RKO (cell line): ENCODE measurements at places on chromosomes 5 and 9.

DNA sequence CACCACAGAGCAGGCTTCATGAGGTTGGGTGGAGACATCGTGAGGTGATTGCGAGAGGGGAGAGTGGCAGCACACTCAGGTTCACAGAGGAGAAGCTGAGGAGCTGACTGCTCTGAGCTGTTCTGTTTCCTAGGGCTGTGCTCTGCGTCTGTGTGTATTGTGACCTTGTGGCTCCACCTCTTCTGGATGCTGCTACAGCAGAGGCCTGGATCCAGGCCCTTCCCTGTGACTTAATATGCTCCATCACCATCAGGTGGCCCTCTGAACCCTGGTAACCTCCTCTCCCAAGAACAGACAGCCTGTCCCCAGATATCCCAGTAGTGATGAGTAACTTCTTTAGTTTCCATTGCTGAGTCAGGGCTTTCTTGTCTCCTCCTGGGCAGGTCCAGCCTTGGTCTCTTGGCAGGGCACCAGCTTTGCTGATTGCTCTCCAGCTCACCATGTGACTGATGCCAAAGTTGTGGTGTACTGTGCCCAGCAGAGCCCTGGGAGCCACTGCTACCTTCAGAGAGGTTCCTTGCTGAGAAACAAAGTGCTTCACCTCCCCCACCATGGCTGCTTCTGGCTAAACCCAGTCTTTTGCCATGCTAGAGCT lies 212.8 kb upstream of the CHD1 start:
- DNase-seq, result peak; percentile 37

DNA sequence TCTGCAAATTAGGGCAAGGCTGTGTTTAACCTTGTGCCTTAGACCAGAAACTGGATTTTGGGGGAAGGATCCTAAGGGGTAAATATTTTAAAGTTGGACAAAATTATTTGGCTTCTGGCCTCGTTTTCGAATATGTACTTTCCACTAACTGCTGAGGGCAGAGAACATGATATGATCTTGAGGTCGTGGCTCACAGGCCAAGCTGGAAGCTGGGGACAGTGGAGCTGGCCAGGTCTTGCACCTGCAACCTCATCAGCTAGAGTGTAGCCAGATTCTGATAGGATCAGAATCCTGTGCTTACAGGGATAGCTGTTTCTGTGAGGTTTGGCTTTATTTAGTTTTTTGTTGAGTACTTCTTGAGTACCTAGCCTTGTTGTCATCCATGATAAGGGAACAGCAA lies 24.9 kb downstream of the MAN2A1 start:
- no peak for DNase-seq

DNA sequence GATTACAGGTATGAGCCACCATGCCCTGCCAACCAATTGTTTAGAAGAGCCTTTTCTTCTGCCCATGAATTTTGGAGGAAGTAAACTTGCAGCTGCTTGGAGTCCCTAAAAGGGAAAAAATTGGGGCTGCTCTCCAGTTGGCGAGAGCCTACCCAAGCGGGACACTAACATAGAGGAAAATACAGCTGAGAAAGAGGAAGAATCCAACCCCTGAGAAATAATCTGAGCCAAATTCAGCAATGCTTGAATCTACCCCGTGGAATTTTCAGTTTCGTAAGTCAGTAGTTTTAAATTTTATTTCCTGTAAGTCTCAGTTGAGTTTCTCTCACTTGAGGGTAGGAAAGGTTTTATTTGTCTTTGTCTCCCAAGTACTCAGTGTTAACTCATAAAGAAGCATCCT lies 30.4 kb upstream of the UBTD2 start:
- no peak for DNase-seq

GRCh38 chr5:172545291-172545801 lies 91.0 kb upstream of the SH3PXD2B start:
- no peak for DNase-seq

DNA sequence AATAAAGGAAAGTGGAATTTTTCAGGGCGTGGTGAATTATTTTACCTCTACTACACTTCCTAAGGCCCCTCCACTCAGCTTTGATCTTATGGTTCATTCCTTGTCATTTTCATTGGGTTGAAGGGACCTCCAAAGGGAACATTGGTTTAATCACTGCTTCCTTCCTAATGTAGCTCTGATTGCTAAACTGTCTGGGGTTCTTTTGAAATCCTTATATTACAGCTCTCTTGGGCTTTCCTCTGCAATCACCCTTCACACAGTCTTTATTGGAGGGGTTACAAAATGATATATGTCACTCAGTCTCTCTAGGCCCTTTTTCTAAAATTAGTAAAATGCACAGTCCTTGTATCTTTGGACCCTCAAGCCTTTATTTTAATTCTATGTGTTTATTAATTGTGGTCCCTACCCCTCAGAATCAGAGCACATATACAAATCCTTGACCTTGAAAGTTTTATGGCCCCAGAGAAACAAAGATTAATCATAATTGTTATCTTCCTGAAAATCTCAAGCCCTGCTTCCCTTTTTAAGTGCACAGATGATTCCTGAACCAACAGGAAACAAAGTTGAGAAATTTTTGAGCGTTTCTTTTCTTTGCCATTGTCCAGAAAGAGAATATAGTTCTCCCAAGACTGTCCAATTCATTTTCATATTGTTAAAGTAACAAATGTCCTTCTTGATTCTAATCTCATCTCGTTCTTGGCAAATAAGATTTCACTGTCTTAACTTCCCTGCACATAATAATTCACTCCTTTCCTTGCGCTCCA lies 330.0 kb downstream of the ARRDC3 start:
- DNase-seq, result no peak

DNA sequence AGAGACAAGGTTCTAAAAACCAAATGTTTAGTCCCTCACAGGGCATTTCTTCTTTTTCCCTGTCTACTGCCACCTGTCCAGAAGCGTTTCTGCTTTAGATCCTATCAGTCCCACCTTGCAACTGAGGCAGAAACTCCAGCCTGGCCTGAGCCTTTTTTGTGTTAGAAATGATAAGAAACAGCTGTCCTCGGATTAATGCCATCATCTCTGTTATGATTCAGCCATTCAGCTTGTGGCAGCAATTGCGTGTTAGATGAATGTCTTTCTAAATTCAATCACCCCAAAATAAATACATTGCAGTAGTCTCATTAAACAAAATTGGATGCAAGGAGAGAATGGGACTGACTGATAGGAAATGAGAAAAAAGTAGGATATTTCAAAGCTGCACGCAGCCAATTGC lies 28.3 kb upstream of the FRMPD1 start:
- no peak for DNase-seq

- DNase-seq, result no peak
These were observed 8.8 kb upstream of the CEP72 start for GRCh38 chr5:603081-603998.

DNA sequence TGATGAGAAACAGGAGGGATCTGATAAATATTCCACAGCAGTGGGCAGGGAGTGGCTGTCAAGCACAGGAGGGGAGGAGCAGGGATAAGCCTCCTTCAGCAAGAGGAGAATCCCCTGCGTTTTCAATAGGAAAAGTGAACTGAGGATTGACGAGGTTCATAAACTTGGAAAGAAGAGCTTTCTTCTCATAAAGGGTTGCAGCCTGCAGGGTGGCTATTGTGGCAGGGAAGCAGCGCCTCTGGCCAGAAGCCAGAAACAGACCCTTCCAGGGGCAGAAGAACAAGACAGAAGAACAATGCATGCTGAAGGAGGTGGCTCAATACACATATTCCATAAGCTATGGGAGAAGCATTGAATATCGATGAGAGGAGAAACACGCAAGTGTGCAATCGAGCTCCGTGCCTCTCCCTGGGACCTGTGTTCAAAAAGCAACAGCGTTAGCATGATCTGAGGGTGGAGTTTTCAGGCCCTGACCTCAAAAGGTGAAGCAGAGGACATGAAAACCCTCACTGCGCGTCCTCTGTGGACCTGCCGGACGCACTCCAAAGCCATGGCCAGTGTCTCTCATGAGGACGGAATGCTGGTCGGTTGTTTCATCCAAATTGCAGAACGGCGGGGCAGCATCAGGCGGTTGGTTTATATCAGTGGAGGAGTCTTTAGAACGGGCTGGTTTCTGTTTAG lies 67.6 kb downstream of the ANKRD33B start:
- DNase-seq, result no peak

DNA sequence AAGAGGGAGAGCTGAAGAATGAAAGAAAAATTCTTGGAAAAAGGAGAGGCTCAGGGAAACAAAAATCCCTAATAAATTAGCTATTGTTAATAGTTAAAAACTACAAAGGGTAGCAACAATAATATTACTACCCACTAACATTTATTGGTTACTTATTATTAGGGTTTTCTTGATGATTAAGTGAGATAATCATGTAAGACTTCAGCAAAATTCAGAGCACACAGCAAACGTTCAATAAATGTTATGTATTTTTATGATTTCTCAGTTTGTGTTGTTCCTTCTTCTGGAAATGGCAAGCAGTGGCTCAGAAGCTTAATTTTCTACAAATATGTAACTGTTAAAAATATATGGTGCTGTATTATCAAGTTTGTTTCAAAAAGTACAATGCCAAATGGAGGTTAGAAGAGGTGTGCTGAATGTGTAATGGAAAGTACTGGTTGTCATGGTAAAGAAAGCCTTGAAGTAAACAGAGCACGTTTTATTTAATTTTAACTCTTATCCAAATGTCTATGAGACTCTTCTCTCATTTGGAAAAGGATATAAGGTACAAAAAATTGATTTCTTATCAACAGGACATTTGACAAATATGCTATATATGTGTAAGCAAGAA lies 226.0 kb upstream of the ATP10B start:
- DNase-seq, result no peak

- no peak for DNase-seq
These were observed 1045.7 kb upstream of the CDH9 start for GRCh38 chr5:28084069-28084468.

- peak; percentile 46 for DNase-seq
These were observed 1196.1 kb upstream of the CDH9 start for GRCh38 chr5:28234356-28234968.

DNA sequence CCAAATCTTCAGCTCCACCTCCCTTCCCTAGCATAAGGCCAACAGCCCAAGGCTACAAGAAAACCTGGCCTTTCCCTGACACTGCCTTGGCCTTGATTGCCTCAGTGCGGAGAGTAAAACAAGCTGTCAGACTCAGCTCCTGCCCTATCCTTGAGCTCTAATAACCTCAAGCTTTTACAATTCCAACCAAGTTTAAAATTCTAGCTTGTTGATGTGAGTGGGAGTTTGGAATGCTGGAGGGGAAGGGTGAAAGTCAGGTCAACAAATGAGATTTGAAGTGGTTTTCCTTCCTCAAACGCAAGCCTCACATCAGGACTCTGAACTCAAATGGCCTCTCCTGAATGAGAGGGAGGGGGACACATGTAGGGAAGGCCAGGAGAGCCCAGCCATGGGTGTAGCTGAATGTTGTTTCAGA lies 197.0 kb upstream of the VLDLR start:
- no peak for DNase-seq

DNA sequence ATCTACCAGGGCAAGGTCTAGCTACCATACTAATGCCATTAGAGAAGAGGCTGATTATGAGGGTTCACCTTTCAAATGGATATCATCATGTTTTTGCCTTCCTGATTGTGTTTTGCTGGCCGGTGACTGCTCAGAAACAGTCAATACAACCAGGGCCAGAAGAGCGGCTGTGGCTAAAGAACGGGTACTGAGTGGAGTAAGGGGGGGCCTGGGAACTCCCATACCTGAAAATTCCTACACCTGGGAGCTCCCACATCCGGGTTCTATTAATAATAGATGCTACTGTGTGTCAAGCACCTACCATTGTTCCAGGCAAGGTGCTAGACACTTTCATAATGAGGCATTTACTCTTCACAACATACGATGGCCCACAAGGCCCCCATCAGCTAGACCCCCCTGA lies 79.2 kb downstream of the CDK5RAP2 start:
- DNase-seq, result no peak

DNA sequence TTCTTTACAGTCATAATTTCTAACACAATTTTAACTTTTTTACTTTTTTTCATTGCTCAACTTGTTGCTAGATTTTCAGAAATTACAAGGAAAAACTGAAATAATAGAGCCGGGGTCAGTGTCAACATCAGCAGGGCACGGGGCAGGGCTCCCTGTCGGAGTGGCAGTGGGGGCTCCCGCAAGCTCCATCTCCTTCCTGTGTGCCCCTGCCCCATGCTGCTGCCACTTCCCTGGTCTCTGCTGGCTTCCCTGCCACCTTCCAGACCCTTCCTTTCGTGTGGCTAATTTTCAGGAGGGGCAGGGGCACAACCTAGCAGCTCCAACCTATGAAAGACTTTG lies 1.0 kb upstream of the EXOC3 start:
- DNase-seq, result no peak

GRCh38 chr9:99400184-99400731 lies 178.2 kb downstream of the SEC61B start:
- no peak for DNase-seq

GRCh38 chr9:118987167-118987566 lies 382.1 kb downstream of the BRINP1 start:
- DNase-seq, result no peak

DNA sequence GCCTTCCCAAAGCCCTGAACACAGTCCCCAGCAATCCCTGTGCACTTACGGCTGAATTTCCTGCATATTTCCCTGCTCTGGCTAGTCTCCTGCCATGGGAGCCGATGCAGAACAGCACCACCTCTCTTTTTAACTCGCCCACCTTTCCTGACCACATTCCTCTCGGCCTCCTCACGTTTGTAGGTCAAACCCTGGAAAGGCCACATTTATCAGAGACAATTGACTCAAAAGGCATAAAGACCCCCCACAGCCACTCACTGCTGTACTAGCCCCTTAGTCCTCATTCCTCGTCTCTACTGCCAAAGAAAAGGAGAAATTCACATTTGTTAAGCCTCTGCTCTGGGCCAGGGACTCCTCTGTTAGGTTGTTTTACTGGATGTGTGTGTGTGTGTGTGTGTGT lies 43.6 kb downstream of the ENC1 start:
- no peak for DNase-seq

DNA sequence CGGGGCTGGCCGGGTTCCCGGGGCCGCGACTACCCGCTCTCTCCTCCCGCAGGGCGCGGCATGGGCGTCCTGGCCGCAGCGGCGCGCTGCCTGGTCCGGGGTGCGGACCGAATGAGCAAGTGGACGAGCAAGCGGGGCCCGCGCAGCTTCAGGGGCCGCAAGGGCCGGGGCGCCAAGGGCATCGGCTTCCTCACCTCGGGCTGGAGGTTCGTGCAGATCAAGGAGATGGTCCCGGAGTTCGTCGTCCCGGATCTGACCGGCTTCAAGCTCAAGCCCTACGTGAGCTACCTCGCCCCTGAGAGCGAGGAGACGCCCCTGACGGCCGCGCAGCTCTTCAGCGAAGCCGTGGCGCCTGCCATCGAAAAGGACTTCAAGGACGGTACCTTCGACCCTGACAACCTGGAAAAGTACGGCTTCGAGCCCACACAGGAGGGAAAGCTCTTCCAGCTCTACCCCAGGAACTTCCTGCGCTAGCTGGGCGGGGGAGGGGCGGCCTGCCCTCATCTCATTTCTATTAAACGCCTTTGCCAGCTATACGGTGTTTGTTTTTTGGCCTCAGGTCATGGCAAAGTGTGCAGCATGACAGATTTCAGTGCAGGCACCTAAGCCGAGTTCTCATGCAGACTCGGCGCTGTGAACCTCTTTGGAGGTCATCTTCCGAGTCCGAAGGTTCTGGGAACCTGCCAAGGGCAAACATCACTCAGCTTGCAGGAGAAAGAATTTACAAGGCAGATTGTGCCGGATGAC lies 516 bp downstream of the MRPL41 start:
- peak; percentile 59 for DNase-seq
